ENCODE measurements at places on chromosomes 16 and 17. TPM values are rescaled to one million over a fixed set of nuclear protein-coding genes. Genes with fewer than 3 reads are reported as not detected.
A peak's percentile ranks its signal among the peaks of the same experiment; 100 is the strongest.

GRCh38 chr17:63433746-63434591 is 12.1 kb downstream of the CYB561 start:
- peak; percentile 52 for DNase-seq
- H3K27me3 ChIP-seq: no peaks in the 10 kb centered on the region
- H3K36me3 ChIP-seq: no peaks in the 10 kb centered on the region
- peak overlapping the region; percentile 92 for H3K27ac ChIP-seq

Gene EEF2K
- 15.1 TPM for total RNA-seq

- H3K36me3 ChIP-seq: no peaks in the 10 kb centered on the region
- no peak for DNase-seq
- peaks cover 40% of the 10 kb centered on the region for H3K4me1 ChIP-seq
- H3K4me3 ChIP-seq: no peak overlapping the region
Observed at GRCh38 chr17:42803074-42803883, 4.6 kb downstream of the CNTD1 start.

DNA sequence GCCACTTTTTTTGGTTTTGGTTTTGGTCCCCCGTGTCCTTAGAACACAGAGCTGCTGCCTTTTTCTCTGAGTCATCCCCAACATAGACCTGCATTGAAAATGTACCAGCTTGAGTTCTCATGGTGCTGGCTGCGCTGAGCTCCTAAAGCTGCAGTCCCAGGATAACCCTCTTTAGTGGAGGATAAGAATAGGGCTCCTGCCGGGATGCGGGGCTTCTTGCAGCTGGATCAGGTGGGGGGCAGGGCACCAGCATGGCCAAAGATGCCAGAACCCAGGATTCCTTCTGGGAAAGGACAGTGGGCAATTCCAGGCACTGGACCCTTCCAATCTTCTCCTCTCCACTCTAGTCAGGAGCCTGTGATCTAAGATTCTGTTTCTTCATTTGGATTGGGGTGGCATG is 8.3 kb upstream of the CLUH start:
- H3K4me1 ChIP-seq: peaks cover 3% of the 10 kb centered on the region
- no peak for DNase-seq
- no peak overlapping the region for H3K27ac ChIP-seq
- H3K36me3 ChIP-seq: no peaks in the 10 kb centered on the region

GRCh38 chr17:8910969-8911604 is 43.6 kb upstream of the PIK3R6 start:
- H3K27me3 ChIP-seq: peaks cover 5% of the 10 kb centered on the region
- no peaks in the 10 kb centered on the region for H3K4me1 ChIP-seq
- H3K36me3 ChIP-seq: no peaks in the 10 kb centered on the region
- H3K27ac ChIP-seq: no peak overlapping the region
- H3K4me3 ChIP-seq: no peak overlapping the region

Data from hepatocyte (in vitro differentiated cells).